Cortex of kidney (tissue), 1 donor: ENCODE measurements at places on chromosomes 12 and 14.

DNA sequence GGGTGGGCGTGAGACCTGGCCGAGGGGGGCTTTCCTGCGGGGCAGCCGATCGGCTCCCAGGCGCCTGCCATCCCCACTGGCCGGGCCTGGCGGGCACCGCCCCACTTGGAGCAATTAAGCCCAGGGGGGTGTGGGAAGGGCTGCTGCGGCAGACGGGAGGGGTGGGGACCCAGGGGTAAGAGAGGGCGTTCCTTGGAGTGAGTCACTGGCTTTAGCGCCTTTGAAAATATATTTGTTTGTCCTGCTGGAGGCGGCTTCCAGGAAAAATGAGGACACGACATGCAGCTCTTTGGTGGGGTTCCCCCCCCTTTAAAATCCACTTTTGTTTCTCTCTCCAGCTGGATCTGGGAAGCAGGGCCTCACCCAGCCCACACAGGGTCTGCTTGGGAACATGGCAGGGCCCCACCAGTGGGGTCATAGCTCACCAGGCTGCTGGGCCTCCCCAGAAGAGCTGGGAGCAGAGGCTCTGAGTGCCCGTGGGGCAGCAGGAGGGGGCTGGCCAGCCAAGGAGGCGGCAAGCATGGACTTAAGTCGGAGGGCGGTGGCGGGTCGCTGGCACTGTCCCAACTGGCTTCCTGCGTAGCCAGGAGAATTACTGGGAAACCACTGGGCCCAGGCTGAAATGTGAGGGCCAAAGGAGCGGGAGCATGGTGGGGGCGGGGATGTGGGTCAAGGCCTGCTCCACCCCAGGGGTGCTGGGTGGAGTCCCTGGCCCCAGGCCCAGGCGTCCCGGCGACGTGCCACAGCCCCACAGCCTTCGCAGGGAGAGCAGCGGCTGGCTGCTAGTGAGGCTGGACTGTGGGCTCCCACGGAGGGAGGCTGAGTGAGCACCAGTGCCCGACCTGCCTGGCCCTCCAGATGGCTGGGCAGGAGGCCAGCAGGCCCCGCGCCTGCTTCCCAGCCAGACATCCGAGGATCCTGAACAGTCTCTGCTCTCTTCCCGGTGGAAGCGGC, 128.0 kb downstream of the RFLNA start:
- DNase-seq: peak; percentile 36

DNA sequence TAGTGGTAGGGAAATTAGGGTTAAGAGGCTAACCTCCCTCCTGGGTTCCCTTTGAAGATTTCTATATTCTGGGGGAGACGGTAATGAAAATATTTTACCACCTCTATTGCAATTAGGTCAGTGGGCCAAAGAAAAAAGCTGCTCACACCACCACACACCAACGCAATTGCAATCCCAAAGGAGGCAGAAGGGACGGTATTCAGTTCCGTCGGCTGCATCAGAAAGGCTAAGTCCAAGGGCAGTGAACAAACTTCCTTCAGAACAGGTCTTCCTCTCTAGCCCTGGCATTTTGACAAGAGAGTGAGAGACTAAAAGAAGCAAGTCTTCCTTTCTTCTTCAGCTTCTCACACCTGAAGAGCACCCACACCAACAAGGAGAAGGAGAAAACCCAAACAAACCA, 51.2 kb downstream of the OTX2 start:
- no peak for DNase-seq

DNA sequence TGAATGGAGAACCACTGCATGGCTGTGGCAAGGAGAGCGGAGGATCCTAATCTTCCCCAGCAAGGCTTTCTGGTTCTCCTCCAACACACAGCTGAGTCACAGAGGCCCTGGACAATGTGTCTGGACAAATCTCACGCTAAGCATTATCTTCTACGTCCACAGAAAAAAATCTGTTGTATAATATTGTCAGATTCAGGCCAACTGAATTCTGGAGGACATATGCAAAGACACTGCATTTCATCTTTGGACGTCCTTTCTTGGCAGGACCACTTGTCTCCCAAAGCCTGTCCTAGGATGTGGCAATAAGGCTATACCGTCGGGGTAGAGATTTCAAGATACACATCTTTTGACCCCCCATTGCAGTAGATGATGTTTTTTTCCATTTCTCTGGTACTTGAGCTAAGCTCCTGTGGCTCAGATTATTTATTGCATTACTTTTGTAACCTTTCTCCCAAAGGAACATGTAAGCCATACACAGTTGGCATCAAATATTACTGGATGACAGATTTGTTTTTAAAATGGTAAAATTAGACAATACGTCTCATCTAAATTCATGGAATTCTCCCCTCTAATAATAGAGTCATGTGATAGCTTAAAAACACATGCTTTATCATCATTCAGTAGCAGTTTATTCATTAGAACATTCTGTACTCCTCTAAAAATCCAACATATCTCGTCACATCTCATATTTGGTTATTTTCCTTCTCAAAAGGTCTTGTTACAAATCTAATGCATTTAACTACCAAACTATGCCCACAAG, 19.4 kb downstream of the LMO3 start:
- no peak for DNase-seq

GRCh38 chr14:79580414-79580813, 630.9 kb downstream of the DIO2 start:
- no peak for DNase-seq

DNA sequence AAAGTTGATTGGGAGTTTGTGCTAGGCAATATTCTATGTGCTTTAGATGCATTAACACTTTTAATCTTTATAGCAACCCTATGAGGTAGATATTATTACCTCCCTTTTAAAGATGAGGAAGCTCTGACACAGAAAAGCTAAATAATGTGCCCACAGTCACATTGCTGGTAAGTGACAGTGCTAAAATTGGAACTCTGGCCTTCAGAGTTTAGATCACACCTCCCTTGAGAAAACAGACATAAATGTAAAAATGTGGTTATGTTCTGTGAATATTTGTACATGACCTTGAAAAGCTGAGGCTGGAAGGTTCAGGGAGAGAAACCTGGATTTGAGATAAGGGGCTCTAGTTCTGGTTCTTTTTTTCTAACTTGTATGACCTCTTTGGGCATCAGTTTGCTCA, 1.9 kb downstream of the ABHD4 start:
- DNase-seq: no peak

GRCh38 chr12:2003676-2004112, 563 bp downstream of the DCP1B start:
- DNase-seq: no peak

GRCh38 chr12:113097716-113098440, 37.7 kb downstream of the RASAL1 start:
- no peak for DNase-seq

DNA sequence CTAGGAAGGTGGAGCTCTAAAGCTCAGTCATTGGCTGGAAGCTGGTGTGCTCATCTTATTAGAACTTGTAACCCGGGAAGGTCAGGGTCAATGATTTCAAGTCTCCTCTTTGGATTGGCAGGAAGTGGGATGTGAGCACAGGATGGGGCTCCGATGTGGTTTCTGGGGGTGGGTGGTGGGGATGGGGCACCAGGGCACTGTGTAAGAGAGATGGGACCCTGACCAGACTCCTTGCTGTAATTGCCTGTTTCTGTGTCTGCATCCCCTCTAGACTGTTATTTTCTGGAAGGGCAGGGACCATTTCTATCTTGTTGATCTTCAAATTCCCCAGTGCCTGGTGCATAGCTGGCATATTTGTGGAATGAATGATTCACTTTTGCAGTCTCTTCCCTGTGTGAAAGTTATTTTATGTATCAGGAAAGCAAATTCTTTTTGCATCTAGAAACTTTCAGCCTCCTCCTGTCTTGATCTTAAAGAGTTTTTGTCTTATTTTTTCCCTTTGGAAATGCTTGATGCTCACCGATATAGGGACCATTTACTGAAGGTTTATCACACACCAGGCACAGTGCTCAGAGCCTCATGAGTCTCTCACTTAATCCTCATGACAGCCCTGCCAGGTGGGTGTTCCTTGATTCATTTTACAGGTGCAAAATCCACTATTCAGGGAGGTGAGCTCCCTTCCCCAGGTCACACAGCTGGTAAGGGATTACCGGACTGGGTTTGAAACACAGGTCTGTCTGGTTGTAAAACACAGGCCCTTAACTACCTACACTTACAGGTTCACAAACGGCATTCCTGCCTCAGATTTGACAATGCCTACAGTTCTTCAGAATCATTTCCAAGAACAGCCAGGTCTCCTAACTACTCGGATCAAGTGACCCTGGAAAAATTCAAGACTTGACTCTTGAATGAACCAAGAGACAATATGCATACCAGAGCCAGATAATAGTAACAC, 86.9 kb upstream of the IGF1 start:
- DNase-seq: no peak

DNA sequence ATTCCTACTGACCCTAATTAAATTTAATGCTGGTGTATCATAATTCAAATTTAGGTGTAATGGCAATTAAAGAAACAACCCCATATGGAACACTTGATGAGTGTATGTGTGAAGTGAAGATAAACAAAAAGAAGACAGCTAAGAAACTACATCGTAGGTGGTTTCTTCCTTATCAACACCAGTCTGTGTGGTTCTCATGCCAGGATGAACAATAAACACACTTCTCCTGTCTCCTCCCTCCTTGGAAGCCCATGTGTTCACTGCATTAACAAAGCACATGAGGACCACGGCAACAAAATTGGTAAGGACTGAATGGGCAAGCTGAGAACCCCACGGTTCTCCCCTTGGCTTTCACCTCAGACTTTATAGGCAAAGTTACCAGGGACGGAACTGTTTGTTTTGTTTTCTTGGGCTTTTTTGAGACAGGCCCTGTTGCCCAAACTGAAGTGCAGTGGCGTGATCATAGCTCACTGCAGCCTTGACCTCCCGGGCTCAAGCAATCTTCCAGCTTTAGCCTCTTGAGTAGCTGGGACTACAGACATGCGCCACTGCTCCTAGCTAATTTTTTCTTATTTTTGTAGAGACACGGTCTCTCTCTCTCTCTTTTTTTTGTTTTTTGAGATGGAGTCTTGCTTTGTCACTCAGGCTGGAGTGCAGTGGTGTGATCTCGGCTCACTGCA, 71.0 kb downstream of the TRAFD1 start:
- DNase-seq: no peak

- no peak for DNase-seq
These were observed 7.6 kb downstream of the KIF26A start for GRCh38 chr14:104145826-104146601.

DNA sequence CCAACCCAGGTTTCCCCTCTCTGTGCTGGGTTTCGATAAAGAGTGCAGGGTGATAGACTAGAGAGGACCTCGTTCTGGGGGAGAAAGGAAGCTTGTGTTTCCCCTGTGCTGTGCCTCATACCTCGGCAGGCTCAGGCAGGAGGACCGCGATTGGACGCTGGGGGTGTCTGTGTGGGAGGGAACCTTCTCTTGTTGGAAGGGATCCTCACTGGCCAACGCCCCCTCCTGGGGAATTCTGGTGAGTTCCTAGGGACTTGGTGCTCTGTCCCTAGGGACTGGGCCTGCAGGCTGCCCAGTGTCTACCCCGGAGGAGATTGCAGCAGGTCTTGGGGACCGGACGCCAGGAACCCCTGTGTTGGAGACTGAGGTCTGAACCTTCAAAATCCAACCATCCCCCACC, 157.4 kb upstream of the PRMT8 start:
- no peak for DNase-seq

DNA sequence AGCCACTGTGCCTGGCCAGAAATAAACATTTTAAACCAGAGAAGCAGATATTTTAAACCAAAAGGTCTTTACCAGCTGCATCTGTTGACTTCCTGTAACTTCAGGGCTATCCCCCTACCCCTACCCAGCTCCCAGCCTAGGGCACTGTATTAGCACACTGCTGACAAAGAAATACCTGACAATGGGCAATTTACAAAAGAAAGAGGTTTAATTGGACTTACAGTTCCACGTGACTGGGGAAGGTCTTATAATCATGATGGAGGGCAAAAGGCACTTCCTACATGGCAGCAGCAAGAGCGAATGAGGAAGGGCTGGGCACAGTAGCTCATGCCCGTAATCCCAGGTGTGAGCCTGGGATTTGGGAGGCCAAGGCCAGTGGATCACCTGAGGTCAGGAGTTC, 26.0 kb downstream of the GEMIN2 start:
- no peak for DNase-seq

- DNase-seq: no peak
These were observed 16.1 kb upstream of the KRT80 start for GRCh38 chr12:52207895-52208294.

DNA sequence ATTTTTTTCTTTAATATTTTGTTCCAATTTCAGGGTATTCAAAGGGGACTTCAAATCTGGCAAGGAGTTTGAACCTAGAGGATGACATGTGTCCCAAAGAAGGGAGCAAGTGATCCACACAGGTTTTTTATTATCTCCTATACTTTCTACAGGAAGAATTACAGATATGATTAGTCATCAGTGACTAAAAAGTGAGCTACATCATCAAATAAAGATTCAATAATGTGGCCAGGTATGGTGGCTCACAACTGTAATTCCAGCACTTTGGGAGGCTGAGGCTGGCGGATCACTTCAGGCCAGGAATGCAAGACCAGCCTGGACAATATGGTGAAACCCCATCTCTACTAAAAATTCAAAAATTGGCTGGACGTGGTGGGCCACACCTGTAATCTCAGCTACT, 24.2 kb downstream of the GLT8D2 start:
- DNase-seq: no peak

DNA sequence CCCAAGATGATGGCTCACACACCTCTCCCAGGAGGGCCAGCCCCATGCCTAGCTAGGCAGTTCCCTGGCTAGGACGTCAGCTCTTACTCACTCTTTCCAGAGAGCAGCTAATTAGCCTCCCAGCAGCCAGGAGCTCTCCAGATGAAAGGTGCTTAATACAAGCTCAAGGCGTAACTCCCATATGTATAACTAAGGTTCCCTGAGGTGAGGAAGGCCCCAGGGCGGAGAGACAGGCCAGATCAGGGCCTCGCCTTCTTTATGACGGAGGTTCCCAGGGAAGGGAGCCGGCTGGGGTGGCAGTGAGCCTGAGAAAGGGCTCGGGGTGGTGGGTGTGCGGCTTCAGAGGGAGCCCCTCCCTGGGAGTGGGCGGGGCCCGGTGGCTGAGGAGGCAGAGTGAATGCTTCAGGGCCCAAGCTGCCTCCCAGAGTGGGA, 26.4 kb upstream of the ZFP36L1 start:
- DNase-seq: no peak

DNA sequence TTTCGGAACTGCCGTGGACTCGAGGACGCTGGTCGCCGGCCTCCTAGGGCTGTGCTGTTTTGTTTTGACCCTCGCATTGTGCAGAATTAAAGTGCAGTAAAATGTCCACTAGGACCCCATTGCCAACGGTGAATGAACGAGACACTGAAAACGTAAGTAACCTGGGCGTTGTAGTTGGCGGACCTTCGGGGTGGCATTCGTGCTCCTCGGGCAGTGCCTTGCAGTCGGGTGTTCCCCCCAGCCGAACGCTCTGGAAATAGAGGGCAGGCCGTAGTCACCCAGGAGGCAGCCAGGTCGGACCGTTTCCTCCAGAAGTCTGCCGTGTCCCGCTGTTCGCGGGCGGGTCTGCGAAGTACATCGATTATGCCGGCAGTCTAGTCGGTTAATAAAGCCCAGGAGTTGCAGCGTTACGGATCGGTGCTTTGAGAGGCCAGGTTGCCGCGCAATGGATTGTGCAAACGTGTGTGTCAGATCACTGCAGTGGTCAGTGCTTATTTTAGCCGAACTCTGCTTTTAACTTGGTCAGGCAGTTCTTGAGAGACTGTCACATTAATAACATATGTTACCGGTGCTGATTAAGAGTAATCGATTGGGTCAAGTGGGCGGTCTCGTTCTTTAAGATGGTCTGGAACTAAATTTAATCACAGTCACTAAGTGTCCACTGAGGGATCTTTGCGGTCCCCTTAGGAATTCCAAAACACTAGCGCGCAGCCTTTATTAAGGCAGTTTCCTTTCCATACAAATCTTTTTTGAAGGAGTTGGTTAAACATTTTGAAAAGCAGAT, 906 bp downstream of the MARK3 start:
- no peak for DNase-seq

- DNase-seq: no peak
These were observed 50.4 kb downstream of the MYRFL start for GRCh38 chr12:69875416-69875935.

- DNase-seq: no peak
These were observed 17.1 kb downstream of the SLC11A2 start for GRCh38 chr12:51009056-51009440.
